Activated CD4-positive, alpha-beta T cell treated with anti-CD3 and anti-CD28 coated beads, Interleukin-2, amount 50 U/mL, for 16 hours (primary cell): ENCODE measurements at places on chromosomes 7 and 10.

DNA sequence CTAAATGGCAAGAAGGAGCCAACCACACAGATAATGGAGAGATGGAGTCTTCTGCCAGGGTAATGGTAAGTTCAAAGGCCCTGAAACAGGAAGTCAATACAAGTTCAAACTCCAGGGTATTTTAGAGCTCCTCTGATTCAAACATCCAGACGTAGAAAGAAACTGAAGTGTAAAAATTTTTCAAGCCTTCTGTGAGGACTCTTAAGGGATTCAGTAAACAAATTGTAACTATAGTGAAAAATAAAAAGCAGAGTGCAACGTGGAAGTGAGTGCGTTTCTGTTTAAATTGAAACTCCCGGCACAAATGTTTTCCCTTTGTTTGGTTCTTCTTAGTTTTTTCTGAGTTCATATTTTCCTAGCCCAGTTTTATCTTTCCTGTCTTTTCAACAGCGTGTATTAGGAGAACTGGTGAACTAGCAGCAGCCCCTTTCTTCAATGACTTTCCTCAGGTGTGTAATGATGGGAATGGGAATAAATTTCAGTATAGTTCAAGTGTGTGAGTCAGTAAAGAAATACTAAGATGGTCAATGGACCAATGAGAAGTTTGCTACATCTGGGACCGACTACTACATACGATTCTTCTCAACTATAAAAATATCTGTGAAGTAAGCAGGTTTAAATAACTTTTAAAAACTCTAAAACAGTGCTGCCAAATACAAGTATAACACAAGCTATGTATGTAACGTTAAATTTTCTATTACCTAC, 298.9 kb downstream of the CSTF2T start:
- DNase-seq, result no peak

DNA sequence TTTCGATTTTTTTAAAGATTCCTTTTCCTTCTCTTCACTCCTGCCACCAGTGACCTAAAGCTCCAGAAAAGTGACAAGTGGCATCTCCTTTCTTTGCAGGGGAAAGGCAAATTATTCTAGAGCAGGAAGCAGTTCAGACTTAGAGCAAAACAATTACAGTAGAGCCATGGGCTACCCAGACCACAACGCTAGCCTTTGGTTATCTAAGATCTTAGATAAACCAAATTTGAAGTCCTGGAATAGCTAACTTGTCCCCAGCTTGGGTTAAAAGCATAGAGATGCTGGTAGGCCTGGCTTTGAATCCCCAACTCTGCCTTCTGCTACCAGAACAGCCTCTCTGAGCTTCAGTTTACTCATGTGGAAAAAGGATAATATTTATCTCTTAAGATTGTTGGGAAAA, 38.4 kb downstream of the LGI1 start:
- no peak for DNase-seq

GRCh38 chr7:77971726-77972125, 173.2 kb downstream of the PHTF2 start:
- no peak for DNase-seq

DNA sequence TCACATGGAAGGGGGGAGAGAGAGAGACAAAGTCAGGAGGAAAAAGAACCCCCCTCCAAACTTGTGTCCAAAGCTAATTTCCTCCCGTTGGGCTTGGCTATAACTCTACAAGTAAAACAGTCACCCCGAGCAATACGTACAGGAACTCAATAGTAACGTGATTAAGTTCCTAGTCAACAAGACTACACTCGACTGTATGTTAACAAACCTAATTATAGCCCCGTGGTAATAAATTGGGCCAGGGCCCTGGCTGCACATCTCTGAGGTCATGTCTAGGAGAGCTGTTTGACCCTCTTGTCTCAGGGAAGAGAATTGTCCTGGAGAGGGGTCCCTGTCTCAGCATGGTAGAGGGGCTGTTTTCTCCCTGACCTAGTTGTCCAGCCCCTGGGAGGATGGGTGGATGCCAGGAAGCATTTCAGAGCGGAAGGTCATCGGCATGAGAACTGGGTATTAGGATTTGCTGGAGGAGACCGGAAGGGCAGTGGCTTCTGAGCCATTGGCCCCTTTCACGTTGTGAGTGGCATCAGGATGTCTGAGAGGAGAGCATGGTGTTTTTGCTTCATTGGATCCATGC, 60.2 kb upstream of the COMTD1 start:
- no peak for DNase-seq

DNA sequence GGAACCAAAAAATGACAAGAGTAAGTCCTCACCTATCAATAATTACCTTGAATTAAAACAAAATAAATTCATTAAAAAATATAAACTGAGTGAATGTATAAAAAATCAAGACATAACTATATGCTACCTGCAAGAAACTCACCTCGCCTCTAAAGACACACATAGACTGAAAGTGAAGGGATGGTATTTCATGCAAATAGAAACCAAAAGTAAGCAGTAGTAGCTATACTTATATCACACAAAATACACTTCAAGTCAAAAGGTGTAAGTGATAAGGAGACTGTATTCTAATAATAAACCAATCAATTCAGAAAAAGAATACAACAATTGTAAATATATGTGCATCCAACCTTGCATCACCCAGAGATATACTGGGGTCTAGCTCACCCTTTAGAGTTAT, 332.6 kb downstream of the SH2D4B start:
- no peak for DNase-seq

GRCh38 chr10:86111902-86112545, 254.6 kb downstream of the GRID1 start:
- DNase-seq, result no peak

GRCh38 chr10:117647306-117647705, 104.8 kb downstream of the EMX2 start:
- DNase-seq, result no peak

GRCh38 chr7:37097983-37098382, 350.7 kb downstream of the ELMO1 start:
- no peak for DNase-seq

- no peak for DNase-seq
These were observed 110.8 kb downstream of the NKX6-2 start for GRCh38 chr10:132675031-132675740.

DNA sequence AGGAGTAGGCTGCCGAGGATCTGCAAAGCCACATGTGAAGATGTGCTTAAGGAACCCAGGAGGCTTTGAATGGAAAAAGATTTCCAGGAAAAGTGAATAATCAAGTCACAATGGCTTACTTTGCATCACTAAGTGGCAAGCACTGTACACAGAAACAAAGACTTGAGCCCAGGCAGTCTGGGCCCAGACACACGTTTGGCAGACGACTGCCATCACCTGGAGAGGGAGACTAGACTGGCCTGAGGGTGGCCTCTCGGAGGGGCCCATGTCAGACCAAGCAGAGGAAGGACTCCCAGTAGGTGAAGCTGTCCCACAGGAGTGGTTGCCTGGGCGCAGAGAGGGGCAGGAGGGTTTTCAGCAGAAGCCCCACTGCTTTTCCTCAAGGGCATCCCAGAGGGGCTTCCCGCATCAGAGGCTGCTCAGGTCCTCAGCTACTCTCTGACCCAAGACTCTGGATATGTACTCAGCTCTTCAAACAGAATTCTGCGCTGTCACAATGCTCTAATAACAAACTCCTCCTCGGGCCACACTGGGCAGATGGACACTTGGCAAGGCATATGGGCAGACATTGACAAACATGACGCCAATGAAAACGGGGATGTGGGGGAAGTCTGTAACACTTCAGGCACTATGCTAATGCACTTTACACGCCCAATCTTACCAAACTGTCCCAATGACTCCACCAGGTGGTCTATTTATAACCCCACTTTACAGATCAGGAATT, 27.9 kb upstream of the FRAT2 start:
- no peak for DNase-seq

DNA sequence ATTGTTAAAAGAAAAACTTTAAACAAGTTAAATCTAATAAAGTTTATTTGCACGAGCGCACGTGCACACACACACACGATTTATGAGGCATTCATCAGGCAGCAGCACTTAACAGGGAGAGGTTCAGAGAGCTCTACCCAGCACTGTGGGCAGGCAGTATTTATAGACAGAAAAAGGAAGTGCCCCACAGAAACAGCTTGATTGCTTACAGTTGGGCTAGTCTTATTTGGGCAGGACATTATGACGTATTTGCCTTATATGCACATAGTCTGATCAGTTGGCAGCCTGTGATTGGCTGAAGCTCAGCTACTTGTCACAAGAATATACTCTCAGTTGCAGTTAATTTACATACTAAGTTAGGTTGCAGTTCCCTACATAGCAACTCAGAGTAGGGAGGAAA, 1.2 kb upstream of the SDHAF3 start:
- DNase-seq, result no peak

- no peak for DNase-seq
These were observed 99.6 kb downstream of the STRA8 start for GRCh38 chr7:135333200-135333599.

DNA sequence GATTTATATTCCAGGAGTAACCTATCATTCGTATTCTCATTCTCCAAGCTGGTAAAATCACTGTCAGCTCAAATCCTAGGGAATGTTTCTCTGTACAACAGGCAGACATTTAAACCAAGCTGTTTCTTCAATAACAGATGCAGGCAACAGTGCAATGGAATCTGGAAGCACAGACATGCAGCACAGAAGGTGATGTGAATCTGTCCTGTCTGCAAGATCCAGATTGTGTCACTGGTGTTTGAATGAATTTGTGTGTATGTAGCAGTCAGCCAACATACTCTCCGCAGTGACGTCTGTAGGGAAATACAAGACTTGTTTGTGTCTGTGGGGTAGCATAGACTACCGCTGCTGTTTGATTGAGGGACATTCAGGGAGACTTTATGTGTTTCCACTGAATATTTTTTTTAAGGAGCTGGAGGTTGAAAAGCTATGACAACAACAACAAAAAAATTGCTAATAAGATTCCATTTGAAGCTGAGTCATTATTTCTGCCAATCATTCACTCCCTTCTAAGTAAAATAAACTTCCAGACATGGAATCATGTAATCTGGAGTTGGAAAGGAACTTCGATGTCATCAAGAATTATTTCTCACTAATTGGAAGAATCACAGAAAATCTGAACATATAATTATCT, 122.9 kb upstream of the MYO3A start:
- no peak for DNase-seq

GRCh38 chr10:550665-551372, 138.6 kb downstream of the DIP2C start:
- no peak for DNase-seq

- DNase-seq, result no peak
These were observed 20.7 kb downstream of the CHST3 start for GRCh38 chr10:71984809-71985388.

- no peak for DNase-seq
These were observed 49.9 kb downstream of the BLVRA start for GRCh38 chr7:43808410-43808809.

DNA sequence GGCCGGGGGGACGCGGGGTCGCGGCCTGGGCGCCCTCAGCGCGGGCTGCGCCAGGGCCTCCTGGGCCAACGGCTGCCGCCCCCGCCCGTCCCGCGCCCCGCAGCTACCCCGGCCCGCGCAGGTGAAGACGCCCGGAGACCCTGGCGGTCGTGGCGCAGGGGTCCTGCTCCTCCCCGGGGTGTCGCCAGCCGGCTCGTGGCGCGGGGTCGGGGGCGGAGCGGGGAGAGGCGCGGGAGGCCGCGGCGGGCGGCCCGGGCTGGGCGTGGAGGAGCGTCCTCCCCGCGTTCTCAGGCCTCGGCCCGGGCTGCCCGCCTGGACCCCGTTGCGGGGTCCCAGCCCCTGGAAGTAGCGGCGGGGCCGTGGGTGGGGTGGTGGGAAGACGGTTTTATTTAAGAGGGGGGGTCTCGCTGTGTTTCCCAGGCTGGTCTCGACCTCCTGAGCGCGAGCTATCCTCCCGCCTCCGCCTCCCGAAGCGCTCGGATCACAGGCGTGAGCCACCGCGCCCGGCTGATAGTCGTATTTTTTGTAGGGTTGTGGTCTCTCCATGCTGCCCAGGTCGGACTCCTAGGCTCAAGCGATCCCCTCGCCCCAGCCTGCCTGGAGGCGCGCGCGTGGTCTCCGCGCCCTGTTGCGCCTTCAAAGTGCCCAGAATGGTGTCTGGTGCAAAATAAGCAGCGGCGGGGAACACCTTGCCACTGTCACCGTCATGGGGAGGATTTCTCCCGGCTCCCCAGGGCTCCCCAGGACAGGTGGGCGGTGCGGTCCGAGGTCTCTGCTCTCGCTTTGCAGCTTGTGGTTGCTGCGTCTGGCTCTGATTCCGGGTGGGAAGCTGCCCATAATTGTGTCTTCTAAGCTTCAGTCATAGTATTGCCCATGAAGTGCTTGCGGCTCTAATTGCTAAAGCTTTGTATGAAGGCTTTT, 15.3 kb upstream of the SUN1 start:
- peak; percentile 35 for DNase-seq

GRCh38 chr7:5528815-5529442, 105.3 kb upstream of the TNRC18 start:
- no peak for DNase-seq

- DNase-seq, result no peak
These were observed 384.2 kb downstream of the TYW1 start for GRCh38 chr7:67380858-67381257.

DNA sequence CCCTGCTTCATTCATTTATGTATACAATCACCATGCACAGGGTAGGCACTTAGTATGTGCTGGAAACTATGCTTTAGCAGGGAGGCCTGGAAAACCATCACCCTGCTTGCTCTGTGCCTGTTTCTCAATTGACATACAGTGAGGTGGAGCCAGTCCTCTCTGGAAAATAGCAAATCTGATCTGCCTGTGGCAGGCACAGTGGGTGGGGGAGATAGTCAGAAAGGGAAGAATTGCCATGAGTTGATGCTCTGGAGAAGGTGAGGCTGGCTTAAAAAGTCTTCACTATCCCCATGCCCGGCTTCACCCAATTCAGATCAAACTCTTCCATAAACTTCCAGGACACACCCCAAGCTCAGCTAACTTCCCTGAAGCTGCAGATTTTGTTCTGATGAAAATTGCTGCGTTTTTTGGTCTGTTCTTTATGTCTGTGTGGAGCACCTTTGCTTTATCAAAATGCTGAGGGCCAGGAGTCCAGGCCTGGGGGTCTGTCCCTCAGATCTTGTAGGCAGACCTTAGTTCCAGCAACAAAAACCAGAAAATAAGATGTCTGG, 84.8 kb downstream of the ANK3 start:
- no peak for DNase-seq

- DNase-seq, result peak; percentile 75
These were observed 109.8 kb downstream of the SH3PXD2A start for GRCh38 chr10:103745341-103746247.

GRCh38 chr7:113810080-113810744, 108.6 kb downstream of the PPP1R3A start:
- no peak for DNase-seq

GRCh38 chr7:50619684-50620083, 54.5 kb upstream of the DDC start:
- DNase-seq, result no peak

GRCh38 chr7:37047260-37047659, 323.0 kb upstream of the AOAH start:
- DNase-seq, result no peak

GRCh38 chr10:94310369-94310768, 52.4 kb downstream of the NOC3L start:
- DNase-seq, result no peak

- peak; percentile 80 for DNase-seq
These were observed 54.3 kb upstream of the KDM7A start for GRCh38 chr7:140230861-140231770.
